ENCODE measurements at places on chromosomes 3 and 15.

DNA sequence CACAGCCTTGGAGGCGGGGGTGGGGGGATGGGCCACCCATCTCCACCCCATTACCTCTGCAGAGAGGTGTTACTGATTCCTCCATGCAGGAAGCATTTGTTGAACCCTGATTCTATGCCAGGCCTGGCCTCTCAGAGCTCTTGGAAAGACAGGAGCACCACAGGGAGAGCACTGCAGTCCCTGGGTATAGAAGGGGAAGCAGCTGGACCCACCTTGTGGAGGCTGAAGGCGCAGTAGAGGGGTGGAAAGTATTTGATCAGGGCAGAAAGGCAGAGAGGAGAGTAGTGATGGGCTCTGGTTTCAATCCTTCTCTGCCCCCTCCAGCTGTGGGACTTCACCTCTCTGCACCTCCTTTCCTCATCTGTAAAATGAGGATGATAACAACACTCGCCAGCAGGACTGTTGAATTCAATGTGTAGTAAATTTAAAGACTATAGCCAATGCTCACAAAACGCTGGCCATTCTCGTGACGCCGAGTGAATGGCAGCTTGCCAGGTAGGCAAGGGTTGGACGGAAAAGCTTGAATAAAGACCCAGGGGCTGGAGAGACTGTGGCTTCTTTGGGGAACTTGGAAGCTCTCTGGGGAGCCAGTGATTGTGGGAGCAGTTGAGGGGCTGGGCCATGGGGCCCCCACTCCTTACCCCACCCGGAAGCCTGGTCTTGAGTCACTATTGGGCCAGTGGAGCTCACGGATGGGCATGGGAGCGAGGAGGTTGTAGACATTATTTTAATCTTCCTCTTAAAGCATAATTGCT, 8.0 kb upstream of the CCDC33 start:
- no peak for ATAC-seq

- no peak for ATAC-seq
These were observed 3.3 kb upstream of the ARIH2 start for GRCh38 chr3:48915296-48915695.

- no peak for ATAC-seq
These were observed 24.6 kb upstream of the AP4E1 start for GRCh38 chr15:50883903-50884302.

- no peak for ATAC-seq
These were observed 14.7 kb upstream of the KLF13 start for GRCh38 chr15:31311735-31312619.

- no peak for ATAC-seq
These were observed 72.7 kb upstream of the TAMM41 start for GRCh38 chr3:11919390-11919789.

DNA sequence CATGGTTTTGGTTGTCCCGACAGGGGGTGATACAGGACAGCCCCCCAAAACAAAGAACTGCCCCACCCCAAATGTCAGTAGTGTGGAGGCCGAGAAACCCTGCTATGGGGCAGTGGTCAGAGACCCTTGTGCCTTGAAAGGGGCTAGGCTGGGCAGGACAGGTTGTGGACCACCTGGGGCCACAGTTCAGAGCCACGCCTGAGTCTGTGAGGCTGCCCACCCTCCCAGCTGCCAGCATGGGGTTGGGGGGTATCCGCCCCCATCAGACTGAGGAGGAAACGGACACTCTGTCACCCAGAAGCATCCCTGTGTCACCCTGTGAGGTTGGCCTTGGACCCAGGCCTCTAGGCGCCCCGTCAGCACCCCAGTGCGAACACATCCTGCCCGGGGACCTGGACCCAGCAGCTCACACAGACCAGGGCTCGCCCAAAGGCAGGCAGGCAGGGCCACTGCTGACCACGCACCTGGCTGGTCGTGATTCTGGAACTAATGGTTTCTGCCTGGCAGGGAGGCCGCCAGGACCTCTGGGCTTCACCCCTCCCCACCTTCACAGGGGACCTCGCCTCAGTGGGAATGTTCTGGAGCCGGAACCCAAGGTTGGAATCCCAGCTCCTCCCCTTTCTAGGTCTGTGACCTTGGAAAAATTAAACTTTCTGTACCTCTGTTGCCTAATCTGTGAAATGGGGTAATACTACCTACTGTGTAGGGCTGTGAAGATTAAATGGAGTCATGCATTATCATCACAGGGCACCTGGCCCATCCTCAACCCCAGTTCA, 1.4 kb downstream of the SLC41A3 start:
- ATAC-seq = no peak

- ATAC-seq = no peak
These were observed 204.8 kb downstream of the PDZRN3 start for GRCh38 chr3:73419942-73420341.

- no peak for ATAC-seq
These were observed 350.3 kb upstream of the ZNF385D start for GRCh38 chr3:22101351-22101750.

- ATAC-seq = no peak
These were observed at the start of gene SPTBN5 for GRCh38 chr15:41893422-41894250. Gene SPTBN5 (minus strand): TSS chr15:41894053. CDS start chr15:41893497, 556 bp downstream.

DNA sequence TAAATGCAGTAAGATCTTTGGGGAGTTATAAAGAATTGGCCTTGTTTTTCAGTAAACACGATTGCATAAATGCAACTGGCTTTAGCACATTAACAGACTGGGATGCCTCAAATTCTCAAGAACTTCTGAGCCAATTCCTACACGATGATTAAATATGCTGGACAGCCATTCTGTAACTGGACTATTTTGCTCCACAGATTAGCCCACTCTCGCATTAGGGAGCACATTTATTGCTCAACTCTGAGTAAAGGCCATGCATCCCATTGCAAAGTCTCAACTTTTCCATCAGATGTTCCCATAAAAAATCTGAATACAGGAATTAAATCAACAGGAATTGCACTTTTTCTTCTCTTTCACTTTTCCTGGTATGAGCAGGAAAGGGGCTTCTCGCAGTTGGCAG, 66.7 kb upstream of the PRICKLE2 start:
- ATAC-seq = no peak

GRCh38 chr15:73879426-73879825, 6.1 kb downstream of the TBC1D21 start:
- no peak for ATAC-seq

GRCh38 chr3:70770650-70771049, 458.2 kb upstream of the MDFIC2 start:
- no peak for ATAC-seq

DNA sequence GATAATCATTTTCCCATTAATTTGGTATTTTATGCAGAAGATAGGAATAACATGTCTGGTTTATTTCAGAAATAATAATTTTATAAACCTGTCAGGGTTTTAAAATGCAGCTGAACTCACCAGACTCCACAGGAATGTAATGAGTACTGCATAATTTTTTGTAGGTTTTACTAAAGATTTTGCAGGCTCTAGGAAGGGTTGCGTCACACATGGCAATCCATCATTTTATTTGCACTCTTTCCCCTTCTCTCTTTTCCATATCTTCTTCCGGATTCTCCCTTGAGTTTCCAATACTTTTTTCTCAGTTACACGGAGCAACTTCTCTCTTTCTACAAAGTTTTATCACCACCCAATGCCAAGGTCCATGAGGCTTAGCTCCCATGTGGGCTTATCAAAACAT, 234.7 kb downstream of the NFKBIZ start:
- ATAC-seq = no peak

DNA sequence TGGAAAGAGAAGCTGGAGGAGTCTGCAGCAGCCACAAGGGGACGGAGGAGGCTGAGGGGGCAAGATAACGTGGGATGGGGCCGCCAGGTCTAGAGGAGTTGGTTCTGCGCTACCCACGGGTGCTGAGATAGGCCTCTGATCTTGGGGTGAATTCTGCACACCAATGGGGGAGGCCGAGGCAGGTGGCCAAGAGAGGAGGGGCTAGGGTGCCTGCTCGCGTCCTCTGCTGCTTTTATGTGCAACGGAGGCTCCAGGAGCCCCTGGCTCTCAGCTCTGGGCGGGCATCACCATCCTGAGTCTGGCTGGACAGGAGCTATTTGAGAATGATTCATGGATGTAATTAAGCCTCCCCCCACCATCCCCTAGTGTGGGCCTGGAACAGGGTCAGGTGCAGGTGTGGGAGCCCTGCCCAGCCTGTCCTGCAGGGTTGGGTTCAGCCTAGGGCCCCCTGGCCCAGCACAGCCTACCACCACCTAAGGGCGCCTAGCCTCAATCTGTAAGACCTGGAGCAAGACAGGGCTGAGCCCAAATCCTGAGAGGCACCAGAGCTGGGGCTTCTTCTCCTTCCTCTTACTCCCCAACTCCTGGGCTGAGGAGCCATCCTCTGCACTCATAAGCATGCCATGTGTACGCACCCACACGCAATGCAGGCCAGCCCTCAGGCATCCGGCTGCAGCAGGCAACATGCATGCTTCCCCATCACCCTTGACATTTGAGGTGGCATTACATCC, 32.3 kb upstream of the SEMA3F start:
- ATAC-seq = no peak

DNA sequence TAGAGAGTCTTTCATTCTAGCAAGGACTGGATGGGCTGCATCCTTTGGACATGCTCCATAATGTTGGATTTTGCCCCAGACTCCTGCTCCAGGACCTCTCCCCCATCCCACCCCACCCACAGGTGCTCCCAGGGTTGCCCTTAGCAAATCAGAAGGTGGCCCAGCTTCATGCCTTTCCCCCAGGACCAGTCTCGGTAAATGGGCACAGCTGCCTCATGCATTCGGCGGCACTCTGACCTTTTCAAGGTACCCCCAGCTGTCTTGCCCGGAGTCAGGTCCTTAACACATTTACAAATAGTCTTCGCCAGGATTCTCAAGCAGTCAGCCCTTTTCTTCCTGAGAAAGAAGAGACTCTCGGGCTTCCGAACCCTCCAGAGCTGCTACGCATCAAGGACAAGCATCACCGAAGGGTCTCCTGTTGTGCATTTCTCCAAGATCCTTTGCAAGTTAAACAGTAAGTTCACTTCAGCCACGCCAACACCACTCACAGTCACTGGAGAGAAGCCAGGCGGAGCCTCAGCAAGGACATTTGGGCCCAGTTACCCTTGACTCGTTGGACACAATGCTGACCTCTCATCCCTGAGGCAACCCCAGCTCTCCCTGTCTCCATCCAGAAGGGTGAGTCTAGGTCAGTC, 287.8 kb downstream of the FAM43A start:
- no peak for ATAC-seq

DNA sequence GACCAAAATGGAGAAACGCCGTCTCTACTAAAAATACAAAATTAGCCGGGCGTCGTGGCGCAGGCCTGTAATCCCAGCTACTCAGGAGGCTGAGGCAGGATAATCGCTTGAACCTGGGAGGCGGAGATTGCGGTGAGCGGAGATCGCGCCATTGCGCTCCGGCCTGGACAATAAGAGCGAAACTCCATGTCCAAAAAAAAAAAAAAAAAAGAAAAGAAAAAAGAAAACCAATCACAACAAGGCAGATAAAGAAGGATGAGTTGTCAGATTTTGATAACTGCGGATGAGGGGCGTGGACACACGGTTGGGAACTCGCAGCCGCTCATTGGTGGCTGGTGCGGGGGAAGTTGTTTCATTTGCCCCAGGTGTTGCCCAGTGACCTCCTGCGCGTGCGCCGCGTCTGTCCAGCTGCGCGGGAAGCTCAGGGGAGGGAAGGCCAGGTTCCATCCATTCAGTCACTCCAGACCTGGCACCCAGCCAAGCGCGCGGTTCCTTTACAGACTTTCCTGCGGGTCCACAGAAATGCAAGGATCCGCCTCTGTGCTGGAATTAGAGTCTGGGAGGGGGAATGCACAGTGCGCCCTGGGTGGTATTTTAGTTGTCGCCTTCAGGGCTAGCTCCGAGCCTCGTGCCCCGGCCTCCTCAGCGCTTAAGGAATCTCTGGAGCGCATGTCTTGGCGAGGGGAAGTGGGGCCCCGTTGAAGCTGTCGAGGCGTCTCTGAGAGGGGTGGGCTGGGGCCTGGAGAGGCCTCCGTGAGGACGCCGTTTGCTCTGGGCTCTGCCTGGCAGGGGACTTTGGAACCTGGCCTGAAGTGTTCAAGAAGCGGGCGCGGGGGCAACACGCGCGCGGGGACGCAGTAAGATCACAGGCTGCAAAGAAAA, 708 bp upstream of the GCHFR start:
- ATAC-seq = no peak

- ATAC-seq = no peak
These were observed 24.9 kb downstream of the SLCO2A1 start for GRCh38 chr3:134004841-134005240.

DNA sequence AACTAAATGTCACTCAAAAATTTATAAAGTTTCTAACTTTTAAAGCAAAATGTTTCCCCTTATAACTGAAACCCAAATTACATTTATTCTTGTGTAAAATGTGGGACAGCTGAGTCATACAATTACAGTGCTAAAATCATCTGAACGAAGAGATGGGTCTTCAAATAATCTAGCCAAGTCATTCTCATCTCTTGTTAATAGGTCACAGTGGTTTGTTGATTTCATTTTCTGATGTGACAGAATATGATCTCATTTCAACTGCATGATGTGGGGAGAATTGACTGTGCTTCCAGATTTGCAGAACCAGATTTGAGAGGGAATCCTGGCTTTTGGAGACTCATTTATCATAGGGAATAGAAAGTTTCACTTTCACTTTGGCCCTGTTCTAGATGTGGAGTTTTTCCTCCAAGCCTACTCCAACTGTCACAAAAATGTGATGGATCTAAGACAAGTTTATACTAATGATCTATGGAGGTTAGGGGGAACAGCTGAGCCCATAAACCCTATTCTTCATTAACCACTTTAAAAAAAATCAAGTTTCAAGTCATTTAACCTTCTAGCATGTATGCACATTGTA, 685.0 kb downstream of the PDCD6IP start:
- no peak for ATAC-seq

DNA sequence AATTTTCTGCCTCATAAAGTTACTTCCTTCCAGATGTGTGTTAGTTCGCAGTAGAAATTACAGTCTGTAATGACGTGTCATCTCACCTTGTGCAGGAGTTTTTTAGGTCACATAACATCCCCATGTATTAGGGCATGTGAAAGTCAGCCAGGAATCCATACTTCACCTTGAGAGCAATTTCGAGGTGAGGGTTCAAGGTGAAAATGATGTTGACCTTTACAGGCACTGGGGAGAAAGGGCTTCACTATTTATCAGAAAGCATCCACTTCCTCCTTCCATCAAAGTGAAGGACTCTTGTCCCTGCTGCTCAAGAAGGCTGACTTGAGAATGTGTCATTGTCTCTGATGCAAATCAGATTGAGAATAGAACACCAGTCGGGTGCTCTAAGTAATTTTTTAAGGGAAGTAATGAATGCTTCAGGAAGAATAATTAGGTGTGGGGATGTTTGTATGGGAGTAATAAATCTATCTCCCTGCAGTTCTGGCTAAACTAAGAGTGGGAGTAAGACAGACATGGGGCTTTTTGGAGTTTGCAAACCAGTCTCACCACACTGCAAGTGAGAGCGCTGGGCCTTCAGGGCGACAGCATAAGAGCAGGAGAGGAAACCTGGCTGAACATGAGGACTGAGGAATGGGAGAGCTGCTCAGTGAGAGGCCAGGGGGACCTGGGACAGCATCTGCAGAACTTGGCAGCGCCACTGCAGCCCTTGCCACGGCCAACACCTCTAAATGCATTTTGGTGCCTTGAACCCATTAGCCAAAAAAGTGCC, 85.9 kb upstream of the IL12A start:
- no peak for ATAC-seq
